ENCODE measurements at places on chromosomes 2 and 18.

DNA sequence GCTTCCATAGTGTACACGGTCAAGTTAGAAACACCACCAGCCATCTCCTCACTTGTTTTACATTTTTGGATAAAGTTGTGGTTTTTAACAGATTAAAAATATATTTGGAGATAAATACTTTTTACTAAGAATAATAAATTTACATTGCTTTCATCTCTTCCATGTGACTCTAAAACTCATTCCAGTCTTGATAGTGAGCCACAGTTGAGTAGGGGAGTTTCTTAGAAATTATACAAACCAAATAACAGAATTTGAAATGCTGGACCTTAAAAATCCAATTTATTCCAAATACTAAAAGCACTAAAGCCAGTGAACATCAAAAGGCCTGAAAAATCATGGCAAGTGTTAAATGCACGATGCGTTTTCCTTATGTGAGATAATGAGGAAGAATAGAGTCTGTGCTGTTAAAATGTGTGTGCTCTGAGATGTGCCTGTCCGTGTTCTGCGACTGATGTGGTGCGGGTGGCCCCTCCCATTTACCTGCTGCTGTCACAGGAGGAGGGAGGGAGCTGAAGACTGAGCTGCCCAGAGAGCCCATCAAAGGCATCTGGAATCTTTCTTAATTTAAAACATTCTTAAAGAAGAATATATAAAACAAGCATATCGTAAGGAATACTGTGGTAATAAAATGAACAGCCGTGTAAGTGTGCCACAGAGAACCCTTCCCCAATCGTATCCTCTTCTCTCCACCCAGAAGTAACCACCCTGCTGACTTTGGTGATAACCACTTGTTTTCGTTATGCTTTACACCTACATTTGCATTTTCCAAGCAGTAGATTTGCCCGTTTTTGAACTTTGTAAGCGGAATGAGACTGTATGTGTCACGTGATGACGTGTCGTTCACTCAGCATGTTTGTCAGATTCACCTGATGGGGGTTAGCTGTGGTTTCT is 57.0 kb upstream of the TXNDC2 start:
- no peak for DNase-seq

DNA sequence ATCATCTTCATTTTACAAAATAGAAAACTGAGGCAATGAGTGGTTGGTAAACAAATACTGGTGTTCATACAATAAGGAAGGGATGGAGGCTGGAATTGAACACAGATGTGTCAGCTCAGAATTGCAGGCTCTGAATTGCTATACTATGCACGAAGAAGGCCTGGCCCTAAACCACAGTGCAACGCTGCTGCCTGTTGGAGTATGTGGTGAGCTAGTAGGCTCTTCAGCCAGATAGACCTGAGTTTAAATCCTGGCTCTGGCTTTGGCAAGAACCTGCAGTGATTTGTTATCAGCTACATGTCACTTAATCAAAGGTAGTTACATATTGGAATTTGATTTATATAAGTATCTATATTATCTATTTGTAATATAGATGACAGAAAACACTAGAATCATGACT is 1602.4 kb upstream of the CELF4 start:
- DNase-seq, result no peak

DNA sequence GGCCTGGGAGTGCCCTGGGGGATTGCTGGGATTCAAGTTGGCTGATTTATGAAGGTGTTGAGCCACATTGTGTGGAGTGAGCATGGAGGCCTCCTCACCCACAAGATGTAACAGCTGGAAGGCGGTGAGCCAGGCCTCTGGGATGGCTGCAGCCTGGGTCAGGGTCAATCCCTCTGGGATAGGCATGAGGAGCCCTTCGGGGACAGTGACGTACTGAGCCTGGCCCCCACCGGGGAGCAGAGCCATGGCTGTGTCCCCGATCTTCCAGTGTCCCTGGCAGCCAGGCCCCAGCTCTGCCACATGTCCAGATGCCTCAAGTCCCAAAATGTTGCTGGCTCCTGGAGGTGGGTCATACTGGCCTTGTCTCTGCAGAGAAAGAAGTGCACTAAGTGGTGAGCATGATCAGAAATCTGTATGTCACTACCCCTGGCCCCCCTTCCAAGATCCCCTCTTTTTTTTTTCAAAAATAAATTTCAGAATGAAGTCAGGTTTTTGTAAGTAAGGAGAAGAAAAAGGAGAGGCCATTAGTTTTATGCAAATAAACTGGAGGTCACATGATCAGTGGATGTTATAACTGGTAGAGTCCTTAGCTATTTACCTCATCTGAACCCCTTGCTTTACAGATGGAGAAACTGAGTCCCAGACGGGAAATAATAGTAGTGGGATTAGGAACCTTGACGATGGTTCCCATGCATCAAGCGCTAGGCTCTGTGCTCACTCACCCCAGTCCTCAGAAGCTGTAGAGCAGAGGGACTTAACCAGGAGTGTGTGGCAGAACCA is 1.7 kb downstream of the TP53I3 start:
- no peak for DNase-seq

DNA sequence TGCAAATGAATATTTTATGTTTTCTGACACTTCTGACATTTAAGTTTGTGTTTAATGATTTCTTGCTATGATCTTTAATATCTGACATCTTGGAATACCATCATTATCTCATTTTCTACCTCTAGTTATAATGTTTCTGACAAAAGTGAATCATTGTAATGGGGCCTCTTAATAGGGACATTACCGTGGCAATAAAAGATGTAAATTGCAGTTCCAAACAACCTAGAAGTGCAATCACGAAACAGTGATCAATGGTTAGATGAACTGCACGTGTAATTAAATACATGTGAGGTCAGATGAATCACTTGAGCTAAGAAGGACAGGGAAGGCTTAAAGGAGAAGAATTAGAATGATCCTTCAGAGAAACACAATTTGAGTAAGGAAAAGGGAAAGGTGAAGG is 1078.3 kb downstream of the DPP10 start:
- no peak for DNase-seq

GRCh38 chr2:42951263-42951938 is 159.0 kb upstream of the HAAO start:
- DNase-seq, result no peak
